Fibroblast of lung (primary cell): ENCODE measurements at places on chromosomes 2 and 18. TPM values are rescaled to one million over a fixed set of nuclear protein-coding genes. Genes with fewer than 3 reads are reported as not detected.

FAM124B gene
- not detected in 2 replicates for total RNA-seq

CCDC85A gene
- not detected in 2 replicates for total RNA-seq

GALM gene
- 39.5 and 51.4 TPM in 2 replicates for total RNA-seq

LYPD6B gene
- total RNA-seq = not detected in 2 replicates

CCL20 gene
- not detected in 2 replicates for total RNA-seq

CNTNAP5 gene
- not detected in 2 replicates for total RNA-seq

FN1 gene
- 3,444 and 5,906 TPM in 2 replicates for total RNA-seq

SMC6 gene
- total RNA-seq = 21.8 and 22.8 TPM in 2 replicates

RIT2 gene
- total RNA-seq = not detected in 2 replicates

UGT1A5 gene
- not detected in 2 replicates for total RNA-seq

ORC4 gene
- 21.1 and 24.3 TPM in 2 replicates for total RNA-seq

GYPC gene
- 135 and 244 TPM in 2 replicates for total RNA-seq

TXNDC2 gene
- not detected in 2 replicates for total RNA-seq

ALPI gene
- not detected in 2 replicates for total RNA-seq

MOGAT1 gene
- total RNA-seq = not detected in 2 replicates

PAPOLG gene
- 11.2 and 14.1 TPM in 2 replicates for total RNA-seq

CYP26B1 gene
- total RNA-seq = 0.17 and 0.51 TPM in 2 replicates

RESP18 gene
- total RNA-seq = not detected in 2 replicates

TMEM37 gene
- total RNA-seq = 0.99 and 2.6 TPM in 2 replicates

ATL2 gene
- 62.1 and 70.7 TPM in 2 replicates for total RNA-seq

TUBA3E gene
- not detected in 2 replicates for total RNA-seq

CCDC68 gene
- 5.1 and 8.3 TPM in 2 replicates for total RNA-seq

TTN gene
- total RNA-seq = 0.33 and 0.51 TPM in 2 replicates

CCT7 gene
- 262 and 299 TPM in 2 replicates for total RNA-seq

PMAIP1 gene
- 29.8 and 34.7 TPM in 2 replicates for total RNA-seq

ZNF396 gene
- total RNA-seq = 2.8 and 5.0 TPM in 2 replicates

MEP1B gene
- total RNA-seq = under 0.01 TPM in 2 replicates

CSRNP3 gene
- 0.66 and 0.77 TPM in 2 replicates for total RNA-seq

SPP2 gene
- total RNA-seq = not detected in 2 replicates

MAP3K19 gene
- total RNA-seq = not detected in 2 replicates

SETBP1 gene
- 4.5 and 4.9 TPM in 2 replicates for total RNA-seq

APOB gene
- under 0.01 TPM in 2 replicates for total RNA-seq

RNU2-63P gene
- 46.0 and 268 TPM in 2 replicates for total RNA-seq

EHD3 gene
- 12.3 and 30.6 TPM in 2 replicates for total RNA-seq

NPHP1 gene
- total RNA-seq = 5.0 and 5.6 TPM in 2 replicates

CNDP2 gene
- total RNA-seq = 40.8 and 41.8 TPM in 2 replicates

PRSS56 gene
- not detected in 2 replicates for total RNA-seq

HOXD10 gene
- not detected in 2 replicates for total RNA-seq
